ENCODE measurements at places on chromosomes 2 and 18.

DNA sequence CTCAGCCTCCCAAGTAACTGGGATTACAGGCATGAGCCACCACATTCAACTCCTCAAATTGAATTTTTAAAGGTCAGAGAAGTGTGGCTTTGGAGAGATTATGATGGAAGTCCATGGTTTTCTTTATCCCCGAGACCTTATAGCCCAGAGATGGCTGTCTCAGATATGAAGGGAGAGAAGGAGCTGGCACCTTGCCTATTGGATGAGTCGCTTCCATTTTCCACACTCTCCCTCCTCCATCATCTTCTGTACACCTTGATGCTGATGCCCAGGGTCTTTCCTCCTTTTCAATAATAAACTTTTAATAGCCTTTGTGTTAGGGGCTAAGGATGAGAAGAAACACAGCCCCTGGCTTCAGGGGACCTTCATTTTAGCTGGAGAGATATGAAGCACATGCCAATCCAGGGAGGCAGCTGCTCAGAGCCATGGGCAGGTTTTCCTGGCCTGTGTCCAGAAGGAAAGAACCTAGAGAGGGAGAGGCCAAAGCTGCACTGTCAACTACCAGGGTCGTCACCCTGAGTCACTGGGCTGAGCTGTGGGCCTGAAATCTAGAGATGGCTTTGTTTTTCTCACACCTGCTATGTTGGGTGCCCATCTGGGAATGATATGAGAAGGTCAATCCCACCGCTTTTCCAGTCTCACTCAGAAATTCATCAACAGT is 146.0 kb upstream of the SERTAD2 start:
- DNase-seq, result no peak

GRCh38 chr2:238691596-238692491 is 156.0 kb upstream of the TWIST2 start:
- no peak for DNase-seq

- DNase-seq, result no peak
Measured at GRCh38 chr2:141630407-141630930, 500.3 kb downstream of the LRP1B start.

DNA sequence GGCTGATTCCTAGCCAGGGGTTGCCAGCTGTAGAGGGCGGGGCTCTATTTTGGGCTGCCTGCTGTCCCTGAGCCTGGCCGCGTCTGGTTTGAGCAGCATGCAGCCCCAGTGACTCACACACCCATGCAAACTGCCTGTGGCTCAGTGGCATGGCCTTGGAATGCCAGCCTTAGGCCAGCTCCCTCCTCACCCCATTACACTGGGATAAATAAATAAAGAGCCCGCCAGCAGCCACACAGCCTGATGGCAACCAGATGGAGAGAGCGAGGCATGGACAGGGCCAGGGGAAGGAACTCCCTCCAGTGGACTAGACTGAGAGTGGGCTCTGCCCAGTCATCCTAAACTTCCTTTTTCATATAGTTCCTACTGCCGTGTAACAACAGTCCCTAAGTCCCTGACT is 18.3 kb downstream of the NHEJ1 start:
- DNase-seq, result no peak

GRCh38 chr18:5463390-5463789 is 80.4 kb downstream of the EPB41L3 start:
- DNase-seq, result no peak

- no peak for DNase-seq
Measured at GRCh38 chr2:188322569-188323551, 31.2 kb downstream of the GULP1 start.

DNA sequence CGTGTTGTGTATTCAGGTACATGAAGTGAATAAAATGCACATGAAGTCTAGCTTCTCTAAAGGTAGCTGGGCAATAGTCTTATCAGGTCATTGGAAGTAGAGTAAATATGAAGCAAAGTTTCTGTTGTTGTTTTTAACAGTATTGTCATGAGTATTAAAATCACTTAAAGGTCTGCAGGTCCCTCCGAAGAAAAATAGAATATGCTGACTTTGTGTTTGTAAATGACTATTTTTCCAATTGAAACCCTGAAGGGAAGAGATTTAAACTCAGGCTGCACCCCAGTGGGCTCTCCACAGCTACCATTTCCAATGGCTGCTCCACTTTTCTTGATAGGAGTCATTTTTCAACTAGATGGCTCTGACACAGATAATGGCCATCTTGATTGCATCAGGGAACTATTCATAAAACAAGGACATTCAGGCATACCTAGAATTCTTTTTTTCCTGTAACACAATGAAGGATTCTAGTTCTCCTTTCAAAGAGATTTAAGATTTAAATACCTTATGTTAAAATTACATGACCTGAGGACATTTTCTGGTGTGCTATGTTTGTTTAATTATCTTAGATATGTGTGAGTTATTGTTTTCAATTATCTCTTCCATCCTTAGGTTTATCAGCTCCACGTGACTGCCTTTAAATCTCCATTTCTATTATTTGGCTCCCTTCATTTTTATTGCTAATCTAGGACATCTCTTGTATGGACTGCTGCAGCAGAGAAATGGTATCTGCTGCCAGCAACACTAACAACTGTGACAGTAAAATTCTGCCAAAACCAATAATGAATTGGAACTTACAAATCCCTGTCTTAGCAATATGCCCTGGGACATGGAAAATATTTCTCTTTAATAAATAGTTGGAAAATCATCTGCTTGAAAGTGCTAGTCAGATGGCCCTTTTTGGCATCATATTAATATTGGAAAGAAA is 149.2 kb upstream of the NOSTRIN start:
- DNase-seq, result no peak

GRCh38 chr18:489244-490023 is 11.1 kb downstream of the COLEC12 start:
- DNase-seq, result no peak

- DNase-seq, result no peak
Measured at GRCh38 chr2:119241205-119241532, 17.5 kb downstream of the STEAP3 start.

DNA sequence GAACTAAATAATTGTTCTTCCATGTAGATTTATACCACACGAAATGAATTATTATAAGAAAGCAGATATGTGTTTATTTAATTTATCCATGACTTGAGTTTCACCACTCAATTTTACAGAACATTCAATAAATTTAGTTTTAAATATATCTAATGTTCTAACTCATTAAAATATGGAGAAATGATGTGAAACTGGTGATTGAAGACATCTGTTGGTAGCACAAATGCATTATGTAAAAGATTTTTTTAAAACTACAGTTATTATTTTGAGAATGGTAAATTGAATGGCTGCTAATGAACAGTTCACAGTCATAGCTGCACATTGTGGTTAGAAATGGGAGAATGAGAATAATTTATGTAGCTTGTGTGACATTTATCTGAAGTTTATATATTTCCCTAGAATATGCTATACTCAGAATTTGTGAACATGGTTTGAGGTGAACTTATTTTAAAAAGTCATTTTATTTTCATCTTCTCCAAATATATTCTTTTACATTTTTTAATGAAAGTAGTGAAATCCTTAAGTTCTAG is 203.5 kb downstream of the DPP4 start:
- no peak for DNase-seq

GRCh38 chr2:190482451-190482850 is 52.1 kb downstream of the NEMP2 start:
- DNase-seq, result no peak

GRCh38 chr2:40016151-40016885 is 237.3 kb upstream of the THUMPD2 start:
- DNase-seq, result no peak

GRCh38 chr2:156489750-156490465 is 53.7 kb downstream of the GPD2 start:
- no peak for DNase-seq

GRCh38 chr2:133952420-133952819 is 301.5 kb upstream of the MGAT5 start:
- DNase-seq, result no peak

GRCh38 chr2:65749545-65749944 is 317.1 kb upstream of the SPRED2 start:
- no peak for DNase-seq

- DNase-seq, result no peak
Measured at GRCh38 chr18:30792051-30792450, 250.5 kb downstream of the DSC3 start.

DNA sequence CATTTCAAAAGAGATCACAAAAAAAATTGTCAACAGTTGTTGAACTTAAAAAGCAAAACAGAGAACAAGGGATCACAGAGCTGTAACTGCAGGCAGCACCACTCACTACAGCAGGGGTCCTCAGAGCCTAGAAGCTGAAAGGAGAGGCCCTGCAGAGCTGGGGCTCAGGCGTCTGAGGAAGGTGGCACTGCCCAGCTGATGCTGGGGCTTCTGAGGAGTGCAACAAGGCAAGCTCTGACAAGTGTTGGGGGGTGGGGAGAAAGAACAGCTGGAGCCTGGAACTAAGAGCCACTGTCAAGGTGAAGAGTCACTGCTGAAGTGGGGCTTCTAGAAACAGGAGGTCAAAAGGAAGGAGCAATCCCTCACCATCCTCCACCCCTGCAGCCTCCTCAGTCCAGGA is 46.2 kb downstream of the FTCDNL1 start:
- no peak for DNase-seq

GRCh38 chr2:41042343-41042742 is 590.5 kb upstream of the SLC8A1 start:
- DNase-seq, result no peak

- no peak for DNase-seq
Measured at GRCh38 chr2:11945139-11946126, 199.0 kb downstream of the LPIN1 start.

DNA sequence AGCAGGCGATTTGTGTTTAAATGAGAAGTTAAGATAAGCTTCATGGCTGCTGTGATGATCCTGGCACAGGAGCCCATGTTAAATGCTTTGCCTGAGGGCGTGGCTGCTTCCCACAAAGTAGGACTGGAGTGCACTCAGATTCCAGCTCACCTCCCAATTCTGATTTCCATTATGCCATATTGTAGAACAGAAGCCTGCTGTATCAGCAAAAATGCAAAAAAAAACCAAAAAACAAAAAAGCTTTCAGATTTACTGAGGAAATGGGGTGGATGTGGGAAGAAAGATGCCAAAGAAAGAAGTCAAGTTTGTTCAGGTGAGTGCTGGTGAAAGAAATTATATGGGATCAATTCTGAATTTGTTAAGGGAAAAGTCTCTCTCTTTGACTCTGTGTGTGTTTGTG is 610.4 kb upstream of the NETO1 start:
- no peak for DNase-seq

DNA sequence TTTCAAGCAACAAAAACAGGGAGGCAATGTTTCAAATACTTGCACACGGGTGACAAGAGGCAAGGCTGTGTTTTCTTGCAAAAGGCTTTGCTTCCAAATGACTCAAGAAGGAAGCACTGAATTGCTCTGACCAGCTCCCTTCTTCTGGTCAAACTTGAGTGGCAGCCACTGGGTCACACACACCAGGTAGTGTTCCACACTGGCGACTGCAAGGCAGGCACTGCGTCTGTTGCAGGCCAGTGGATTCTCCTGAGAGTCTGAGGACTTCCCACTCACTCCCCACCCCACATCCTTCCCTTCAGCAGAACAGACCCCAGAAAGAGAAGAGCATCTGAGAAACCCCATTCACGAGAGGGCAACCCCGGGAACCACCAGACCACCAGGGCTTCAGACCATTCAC is 19.8 kb downstream of the PARD6G start:
- no peak for DNase-seq

- no peak for DNase-seq
Measured at GRCh38 chr18:79248495-79249060, 147.2 kb upstream of the NFATC1 start.

DNA sequence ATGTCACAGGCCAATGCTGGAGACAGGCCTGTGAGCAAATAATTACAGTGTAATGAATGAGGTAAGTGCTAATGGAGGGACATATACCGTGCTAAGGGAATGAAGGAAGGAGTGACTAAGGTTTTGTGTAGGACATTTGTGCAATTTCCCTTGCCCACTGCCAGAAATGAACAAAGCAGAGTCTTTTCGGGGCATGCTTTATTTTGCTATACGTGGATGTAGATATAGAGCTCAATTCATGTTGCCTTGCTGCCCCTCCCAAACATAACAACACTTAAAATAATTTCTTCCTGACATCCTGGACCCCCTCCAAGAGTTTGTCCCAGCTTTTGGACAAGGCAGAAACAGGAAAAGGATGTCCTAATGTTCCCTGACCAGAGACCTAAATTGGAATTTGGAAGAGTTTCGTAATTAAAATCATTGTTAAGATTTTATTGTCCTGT is 23.7 kb upstream of the CD28 start:
- no peak for DNase-seq

DNA sequence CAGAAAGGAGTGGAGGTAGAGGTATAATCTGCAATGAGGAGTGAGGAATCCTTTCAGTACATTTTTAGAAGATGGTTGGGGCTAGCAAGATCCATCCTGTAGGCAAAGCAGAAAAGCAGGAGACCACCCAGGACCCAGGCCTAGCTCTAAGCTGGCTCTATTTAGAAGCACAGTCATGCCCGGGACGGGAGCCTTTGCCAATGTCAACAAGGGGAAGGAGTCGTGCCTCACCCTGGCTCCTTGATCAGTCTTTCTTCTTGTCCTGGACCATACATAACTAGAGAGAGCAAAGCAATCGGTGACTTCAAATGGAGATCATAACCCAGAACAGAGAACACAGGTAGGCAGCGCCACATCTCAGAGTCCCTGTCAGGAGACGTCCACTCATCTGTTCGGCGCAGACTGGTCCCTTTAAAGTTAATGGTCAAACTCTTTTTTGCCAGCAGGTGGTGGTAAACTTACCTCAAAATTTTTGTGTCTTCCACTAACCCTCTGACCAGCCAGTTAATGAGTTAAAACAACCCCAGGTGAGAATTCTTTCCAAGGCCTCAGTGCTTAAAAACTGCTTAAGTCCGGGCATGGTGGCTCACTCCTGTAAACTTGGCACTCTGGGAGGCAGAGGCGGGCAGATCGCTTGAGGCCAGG is 8.0 kb downstream of the MC5R start:
- no peak for DNase-seq

Data from effector CD4-positive, alpha-beta T cell (primary cell).